Stimulated activated CD8-positive, alpha-beta memory T cell treated with anti-CD3 and anti-CD28 coated beads, Interleukin-7, amount 100 ng/mL, for 1 hour (primary cell): ENCODE measurements at places on chromosomes 3 and 15.

- DNase-seq: no peak
Measured at GRCh38 chr3:25532431-25533162, 104.5 kb downstream of the RARB start.

- no peak for DNase-seq
Measured at GRCh38 chr3:17642474-17642873, 100.0 kb downstream of the TBC1D5 start.

DNA sequence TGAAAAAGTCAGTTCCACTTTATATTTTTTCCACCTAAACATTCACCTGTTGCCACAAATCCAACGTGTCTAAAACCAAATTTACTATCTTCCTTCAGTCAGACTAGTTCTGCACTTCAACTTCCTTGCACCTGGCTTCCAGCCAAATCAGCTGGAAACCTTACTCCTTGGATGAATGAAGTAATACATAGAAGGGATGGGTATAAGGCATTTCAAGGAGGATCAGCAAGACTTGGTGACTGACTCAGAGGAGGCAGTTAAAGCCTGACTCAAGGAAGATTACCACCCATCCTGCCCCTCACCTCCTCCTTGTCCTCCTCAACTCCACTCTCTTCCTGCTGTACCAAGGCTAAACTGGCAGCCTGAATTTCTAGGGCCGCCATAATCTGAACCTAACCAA is 37.1 kb downstream of the QTRT2 start:
- DNase-seq: no peak

GRCh38 chr15:61083081-61083787 is 145.9 kb downstream of the RORA start:
- DNase-seq: no peak

GRCh38 chr15:77412972-77413698 is 6.8 kb downstream of the PEAK1 start:
- DNase-seq: no peak

DNA sequence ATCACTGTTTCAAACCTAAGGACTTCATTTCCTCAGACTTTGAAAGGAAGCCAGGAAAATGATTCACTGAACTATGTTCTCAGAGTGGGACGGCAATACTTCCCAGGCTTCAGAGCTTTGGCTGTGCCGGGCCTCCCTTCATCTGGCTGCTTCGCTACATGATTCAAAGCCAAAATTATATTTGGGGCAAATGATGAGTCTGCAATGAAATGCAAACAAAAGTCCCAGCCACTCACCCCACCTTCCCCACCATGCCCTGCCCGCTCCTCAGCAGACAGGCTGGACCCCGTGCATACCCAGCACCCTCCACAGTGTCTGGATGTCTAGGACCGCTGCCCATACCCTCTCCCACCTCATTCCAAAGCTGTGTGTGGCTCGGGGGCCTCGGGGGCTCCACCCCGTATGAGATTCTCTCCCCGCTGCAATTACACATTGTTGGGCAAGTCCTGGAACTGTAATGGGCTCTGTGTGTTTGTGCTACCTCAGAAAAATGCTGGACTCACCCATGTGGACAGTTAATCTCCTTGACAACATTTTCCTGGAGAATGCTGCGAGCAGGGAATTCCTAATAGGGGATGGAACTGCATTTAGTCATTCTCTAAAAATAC is 32.2 kb downstream of the ATP10A start:
- no peak for DNase-seq

DNA sequence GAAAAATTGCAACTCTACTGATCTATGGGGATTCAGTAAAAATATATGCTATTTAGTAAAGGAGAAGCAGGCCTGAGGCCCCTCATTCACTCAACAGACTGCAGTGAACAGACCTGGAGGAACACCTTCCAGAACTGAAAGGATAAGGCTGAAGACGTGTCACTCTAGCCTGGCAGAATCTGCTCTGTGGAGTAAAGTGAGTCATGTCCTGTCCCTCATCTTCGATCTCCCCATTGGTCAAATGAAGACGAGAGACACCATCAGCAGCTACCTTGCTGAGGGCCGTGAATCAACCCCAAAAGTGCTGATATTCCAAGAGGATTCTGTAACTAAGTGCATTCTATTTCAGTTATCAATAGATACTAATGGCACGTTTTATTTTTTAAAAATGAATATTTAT is 359.7 kb downstream of the FGF12 start:
- no peak for DNase-seq

- no peak for DNase-seq
Measured at GRCh38 chr15:50275091-50275490, 9.6 kb upstream of the HDC start.

GRCh38 chr15:61064651-61065050 is 164.5 kb downstream of the RORA start:
- no peak for DNase-seq
